NCI-H82 (cell line): ENCODE measurements at places on chromosomes 2 and 18.
A peak's percentile ranks its signal among the peaks of the same experiment; 100 is the strongest.

- peak; percentile 79 for DNase-seq
Observed at GRCh38 chr2:88190808-88191721, 20.9 kb downstream of the THNSL2 start.

DNA sequence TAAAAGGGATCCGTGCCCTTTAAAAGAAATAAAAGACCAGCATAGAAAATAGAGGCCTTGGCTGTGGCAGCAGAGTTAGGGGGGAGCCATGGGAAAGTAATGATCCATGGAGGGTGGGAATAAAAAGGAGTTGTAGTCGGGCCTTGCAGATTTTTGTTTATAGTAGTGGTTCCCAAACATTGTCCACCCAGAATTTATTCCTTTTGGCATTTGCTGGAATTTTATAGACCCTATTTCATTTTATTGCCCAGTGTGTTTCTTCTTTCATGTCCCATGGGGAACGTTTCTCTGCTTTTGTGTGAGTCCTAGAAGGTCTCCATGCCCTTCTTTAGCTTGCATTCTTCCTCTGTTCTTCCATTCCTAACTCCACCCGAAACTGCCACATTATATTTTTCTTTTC is 222.2 kb downstream of the LTBP1 start:
- no peak for DNase-seq

- DNase-seq: no peak
Observed at GRCh38 chr2:67281101-67281500, 116.0 kb upstream of the ETAA1 start.

GRCh38 chr2:27756544-27757498 is 14.7 kb upstream of the MRPL33 start:
- no peak for DNase-seq

GRCh38 chr2:110677530-110678456 is at the start of gene BUB1:
BUB1 (minus strand) TSS chr2:110678063; CDS start chr2:110677995, 68 bp downstream.
- peak; percentile 98 for DNase-seq

DNA sequence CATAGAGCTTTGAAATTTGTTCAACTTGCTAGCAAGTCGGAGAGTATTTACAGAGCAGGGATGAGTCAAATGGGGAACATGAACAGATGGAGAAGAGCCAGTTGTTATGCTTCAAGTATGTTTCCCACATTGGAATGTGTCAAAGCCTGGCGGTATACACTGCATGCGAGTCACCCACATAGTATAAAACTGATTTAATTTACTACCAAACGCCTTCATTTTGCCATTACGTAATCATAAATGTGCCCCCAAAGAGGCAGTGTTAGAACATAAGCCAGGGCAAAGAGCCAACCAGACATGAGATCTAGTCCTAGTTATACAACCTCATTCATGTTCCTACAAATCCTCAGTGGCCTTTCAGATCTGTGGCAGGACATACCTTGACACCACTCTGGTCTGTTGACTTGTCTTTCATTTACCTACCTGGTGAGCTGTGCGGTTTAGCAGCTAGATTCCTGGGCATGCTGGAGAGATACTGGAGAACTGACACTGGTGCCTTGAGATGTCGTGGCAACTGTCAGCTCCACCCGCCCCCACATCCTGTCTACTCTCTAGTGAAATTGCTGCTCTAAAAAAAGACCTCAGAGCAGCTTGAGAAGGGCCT is 21.7 kb upstream of the NRP2 start:
- DNase-seq: no peak

DNA sequence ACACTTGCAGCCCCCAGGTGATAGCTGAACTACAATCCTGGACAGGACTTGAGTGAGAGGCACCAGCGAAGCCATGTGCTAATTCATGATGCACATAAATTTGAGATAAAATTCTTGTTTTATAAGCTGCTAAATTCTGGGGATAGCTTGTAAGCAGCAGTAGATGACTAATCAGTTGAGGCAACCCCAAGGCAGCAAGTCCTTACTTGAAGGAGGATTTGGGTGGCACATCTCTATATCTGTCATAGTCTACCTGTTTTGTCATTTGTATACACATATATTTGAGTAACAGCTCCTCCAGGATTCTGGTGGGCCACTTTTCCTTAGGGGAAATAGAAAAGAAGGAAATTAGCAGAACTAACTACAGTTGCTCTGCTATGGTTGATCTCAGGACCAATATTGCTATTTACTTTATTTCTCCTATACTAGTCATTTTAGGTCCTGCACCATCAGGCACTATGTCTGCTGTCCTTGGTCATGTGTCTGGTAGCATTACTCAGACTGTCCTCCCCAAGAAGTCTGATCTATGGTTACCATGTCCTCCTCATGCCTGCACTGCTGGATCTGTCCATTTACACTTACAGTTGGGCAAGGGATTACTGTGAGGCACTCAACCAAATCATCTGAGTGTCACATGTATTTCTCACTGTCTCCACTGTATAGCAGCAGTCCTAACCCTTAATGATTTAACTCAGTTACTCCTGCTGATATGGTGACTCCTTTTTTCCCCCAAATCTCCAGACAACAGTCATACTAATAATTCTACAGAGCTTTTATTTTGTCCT is 436.0 kb upstream of the CWC22 start:
- peak; percentile 61 for DNase-seq

DNA sequence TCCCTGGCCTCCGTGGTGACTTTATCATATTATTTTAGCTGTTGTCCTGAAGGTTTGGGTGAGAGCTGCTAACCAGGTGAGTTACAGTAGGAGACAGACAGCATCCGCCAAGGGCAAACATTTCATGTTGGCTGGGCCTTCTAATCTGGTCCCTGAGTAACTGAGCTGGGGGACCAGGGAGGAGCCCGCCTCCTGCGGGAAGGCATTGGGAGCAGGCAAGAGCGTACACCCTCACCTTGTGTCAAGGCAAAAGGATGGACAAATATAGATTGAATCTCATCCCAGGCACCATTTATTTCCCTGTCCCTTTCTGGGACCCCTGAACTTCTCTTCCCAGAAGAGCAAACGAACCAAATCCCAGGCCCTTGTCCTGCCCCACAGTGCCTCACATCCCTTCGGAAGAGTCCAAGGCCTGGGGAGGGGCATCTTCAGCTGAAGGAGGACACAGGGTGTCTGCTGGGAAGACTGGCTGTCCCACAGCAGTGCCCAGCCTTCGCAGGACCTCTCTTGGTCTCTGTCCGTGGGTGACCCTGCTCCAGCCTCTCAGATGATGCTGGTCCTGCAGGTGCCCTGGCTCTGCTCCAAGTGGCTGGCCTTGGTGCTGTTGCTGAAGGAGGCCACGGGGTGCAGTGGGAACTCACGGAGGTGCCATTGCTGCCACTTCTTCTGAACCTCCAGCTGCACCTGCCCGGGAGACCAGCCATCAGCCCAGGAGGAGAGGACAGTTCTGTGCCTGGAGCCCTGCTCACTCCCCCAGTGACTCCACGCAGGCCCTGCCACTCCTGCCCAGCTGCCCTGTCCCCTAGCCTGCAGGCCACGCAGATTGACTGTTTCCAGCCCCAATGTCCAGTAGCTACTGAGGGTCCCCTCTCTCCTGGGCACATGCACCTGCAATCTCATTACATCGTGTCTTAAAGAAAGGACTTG is 8.2 kb downstream of the TMEM37 start:
- DNase-seq: no peak

- no peak for DNase-seq
Observed at GRCh38 chr2:96773922-96774321, 13.2 kb downstream of the CNNM4 start.

- no peak for DNase-seq
Observed at GRCh38 chr2:180219491-180219890, 212.4 kb upstream of the CWC22 start.

GRCh38 chr2:147844697-147845410 is at the start of gene ACVR2A:
ACVR2A (plus strand) TSS chr2:147845029; CDS start chr2:147845153, 124 bp downstream.
- DNase-seq: peak; percentile 82

GRCh38 chr2:44620189-44620990 is 258.6 kb downstream of the CAMKMT start:
- peak; percentile 36 for DNase-seq

DNA sequence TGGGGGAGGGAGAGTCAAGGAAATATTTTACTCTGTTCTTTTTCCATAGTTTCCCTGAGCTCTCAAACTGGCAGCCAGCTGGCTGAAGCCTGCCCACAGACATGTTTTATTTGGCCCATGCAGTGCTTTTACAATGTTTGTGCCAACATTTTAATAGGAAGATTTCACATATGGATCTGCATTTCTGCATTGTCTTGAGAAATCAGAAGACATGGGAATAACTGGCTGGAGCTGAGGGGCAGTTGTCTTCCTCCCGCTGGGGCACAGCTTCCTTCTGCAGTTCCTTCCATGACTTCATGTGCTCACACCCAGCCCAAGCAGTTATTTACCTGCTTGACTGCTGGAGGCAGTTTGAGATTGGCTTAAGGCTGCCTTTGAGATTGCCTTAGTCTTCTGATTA is 74.4 kb downstream of the PLCL1 start:
- no peak for DNase-seq

GRCh38 chr2:72750466-72750865 is 75.4 kb downstream of the EXOC6B start:
- no peak for DNase-seq
